ENCODE measurements at places on chromosomes 1 and 21.

- DNase-seq = no peak
- H3K27ac ChIP-seq = no peak overlapping the region
- no peaks in the 10 kb centered on the region for H3K27me3 ChIP-seq
- H3K4me1 ChIP-seq = no peaks in the 10 kb centered on the region
- no peak overlapping the region for H3K4me3 ChIP-seq
Measured at GRCh38 chr21:22235866-22236590, 1237.8 kb downstream of the NCAM2 start.

DNA sequence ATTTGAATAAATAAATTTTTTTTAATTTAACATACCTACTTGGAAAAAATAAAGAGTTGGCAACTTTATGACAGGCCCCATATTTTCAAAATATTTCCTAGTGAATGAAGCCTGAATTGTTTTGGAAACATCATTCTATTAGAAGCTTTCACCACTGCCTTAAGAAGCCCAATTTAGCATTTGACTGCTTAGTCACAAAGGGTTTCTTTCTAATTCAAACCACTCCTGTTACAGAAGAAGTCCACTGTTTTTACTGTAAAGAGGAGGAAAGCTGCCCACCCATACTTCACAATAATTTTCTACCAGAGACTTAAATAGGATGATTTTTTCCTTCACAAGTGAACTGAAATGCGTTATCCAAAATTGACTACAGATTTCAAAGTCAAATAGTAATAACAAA is 534.6 kb upstream of the PTBP2 start:
- no peak overlapping the region for H3K27ac ChIP-seq
- no peaks in the 10 kb centered on the region for H3K4me1 ChIP-seq
- H3K4me3 ChIP-seq = no peak overlapping the region
- DNase-seq = no peak

GRCh38 chr1:47921935-47922415 is 75.2 kb downstream of the TRABD2B start:
- no peak overlapping the region for H3K4me3 ChIP-seq
- no peaks in the 10 kb centered on the region for H3K4me1 ChIP-seq
- peaks cover 40% of the 10 kb centered on the region for H3K27me3 ChIP-seq
- DNase-seq = no peak
- H3K27ac ChIP-seq = no peak overlapping the region

GRCh38 chr1:31605908-31606427 is 11.5 kb upstream of the HCRTR1 start:
- H3K36me3 ChIP-seq = no peaks in the 10 kb centered on the region
- H3K4me1 ChIP-seq = peaks cover 36% of the 10 kb centered on the region
- peak; percentile 81 for DNase-seq

- H3K36me3 ChIP-seq = no peaks in the 10 kb centered on the region
- no peak for DNase-seq
- no peak overlapping the region for H3K4me3 ChIP-seq
- H3K27ac ChIP-seq = no peak overlapping the region
- H3K4me1 ChIP-seq = no peaks in the 10 kb centered on the region
- H3K27me3 ChIP-seq = no peaks in the 10 kb centered on the region
Measured at GRCh38 chr1:58395355-58395754, 151.2 kb downstream of the OMA1 start.

- H3K4me1 ChIP-seq = no peaks in the 10 kb centered on the region
- H3K4me3 ChIP-seq = no peak overlapping the region
- DNase-seq = no peak
- H3K36me3 ChIP-seq = peaks cover 2% of the 10 kb centered on the region
- no peaks in the 10 kb centered on the region for H3K27me3 ChIP-seq
- H3K27ac ChIP-seq = no peak overlapping the region
Measured at GRCh38 chr1:85363521-85363920, 87.1 kb upstream of the BCL10 start.

DNA sequence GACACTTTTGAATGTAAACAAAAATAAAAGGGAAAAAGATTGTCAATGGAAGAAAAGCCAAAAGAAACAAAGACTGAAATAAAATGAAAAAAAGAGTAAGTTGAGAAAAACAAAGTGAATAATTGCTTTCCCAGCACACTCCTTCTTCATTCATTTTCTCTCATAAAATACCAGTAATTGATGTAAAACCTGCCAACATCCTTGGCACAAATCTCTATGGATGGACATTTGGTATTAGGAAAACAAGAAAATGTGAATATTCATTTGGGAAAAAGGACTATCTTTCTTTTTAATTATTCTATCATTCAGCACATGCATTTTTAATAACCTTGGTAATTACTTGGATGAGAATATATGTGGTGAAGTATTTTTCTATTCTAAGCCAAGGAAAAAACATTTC is 204.4 kb upstream of the TNR start:
- no peak for DNase-seq
- H3K36me3 ChIP-seq = peaks cover 42% of the 10 kb centered on the region
- H3K4me1 ChIP-seq = no peaks in the 10 kb centered on the region
- H3K4me3 ChIP-seq = no peak overlapping the region

- H3K27ac ChIP-seq = no peak overlapping the region
- no peak overlapping the region for H3K4me3 ChIP-seq
- no peaks in the 10 kb centered on the region for H3K36me3 ChIP-seq
- H3K27me3 ChIP-seq = peaks cover 24% of the 10 kb centered on the region
- no peak for DNase-seq
Measured at GRCh38 chr1:29749024-29749945, 513.0 kb downstream of the PTPRU start.

- no peak for DNase-seq
- peaks cover 13% of the 10 kb centered on the region for H3K27me3 ChIP-seq
- H3K4me3 ChIP-seq = no peak overlapping the region
- H3K4me1 ChIP-seq = peaks cover 22% of the 10 kb centered on the region
Measured at GRCh38 chr1:91750398-91750996, 135.5 kb downstream of the TGFBR3 start.

GRCh38 chr1:232621050-232621449 is 8.9 kb downstream of the SIPA1L2 start:
- no peaks in the 10 kb centered on the region for H3K36me3 ChIP-seq
- peaks cover 14% of the 10 kb centered on the region for H3K27me3 ChIP-seq
- H3K4me3 ChIP-seq = no peak overlapping the region

GRCh38 chr1:95057351-95057750 is 15.4 kb downstream of the ALG14 start:
- no peak for DNase-seq
- no peak overlapping the region for H3K4me3 ChIP-seq
- no peak overlapping the region for H3K27ac ChIP-seq
- no peaks in the 10 kb centered on the region for H3K27me3 ChIP-seq

DNA sequence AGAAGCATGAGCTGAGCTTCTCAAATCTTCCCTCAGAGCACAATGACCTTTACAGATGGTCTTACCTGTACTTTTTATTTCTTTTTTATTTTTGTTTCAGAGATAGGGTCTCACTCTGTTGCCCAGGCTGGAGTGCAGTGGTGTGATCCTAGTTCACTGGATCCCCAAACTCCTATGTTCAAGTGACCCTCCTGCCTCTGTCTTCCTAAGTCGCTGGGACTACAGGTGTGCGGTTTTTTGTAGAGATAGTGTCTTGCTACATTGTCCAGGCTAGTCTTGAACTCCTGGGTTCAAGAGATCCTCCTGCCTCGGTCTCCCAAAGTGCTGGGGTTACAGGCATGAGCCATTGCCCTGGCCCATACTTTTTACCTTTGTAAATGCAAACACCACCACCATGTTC is 56.0 kb upstream of the LPGAT1 start:
- no peaks in the 10 kb centered on the region for H3K36me3 ChIP-seq
- no peak for DNase-seq
- H3K27me3 ChIP-seq = peaks cover 6% of the 10 kb centered on the region

DNA sequence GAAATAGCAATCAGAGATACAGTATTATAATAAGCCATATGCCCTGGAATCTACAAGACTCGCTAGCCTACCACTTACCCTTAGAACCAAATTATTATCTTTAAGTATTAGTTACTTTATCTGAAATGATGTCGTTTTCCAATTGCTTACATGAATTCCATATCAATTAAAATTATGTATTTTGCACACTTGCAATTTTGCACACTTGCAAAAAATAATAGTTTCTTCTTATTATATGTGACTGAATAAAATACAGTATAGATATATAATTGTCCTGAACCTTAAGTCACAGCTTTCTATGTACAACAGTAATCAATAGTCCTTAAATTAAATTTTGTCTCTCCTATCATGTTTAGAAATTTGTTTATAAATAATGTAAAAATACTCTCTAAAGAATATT is 2095.1 kb downstream of the NCAM2 start:
- DNase-seq = no peak
- no peak overlapping the region for H3K27ac ChIP-seq

DNA sequence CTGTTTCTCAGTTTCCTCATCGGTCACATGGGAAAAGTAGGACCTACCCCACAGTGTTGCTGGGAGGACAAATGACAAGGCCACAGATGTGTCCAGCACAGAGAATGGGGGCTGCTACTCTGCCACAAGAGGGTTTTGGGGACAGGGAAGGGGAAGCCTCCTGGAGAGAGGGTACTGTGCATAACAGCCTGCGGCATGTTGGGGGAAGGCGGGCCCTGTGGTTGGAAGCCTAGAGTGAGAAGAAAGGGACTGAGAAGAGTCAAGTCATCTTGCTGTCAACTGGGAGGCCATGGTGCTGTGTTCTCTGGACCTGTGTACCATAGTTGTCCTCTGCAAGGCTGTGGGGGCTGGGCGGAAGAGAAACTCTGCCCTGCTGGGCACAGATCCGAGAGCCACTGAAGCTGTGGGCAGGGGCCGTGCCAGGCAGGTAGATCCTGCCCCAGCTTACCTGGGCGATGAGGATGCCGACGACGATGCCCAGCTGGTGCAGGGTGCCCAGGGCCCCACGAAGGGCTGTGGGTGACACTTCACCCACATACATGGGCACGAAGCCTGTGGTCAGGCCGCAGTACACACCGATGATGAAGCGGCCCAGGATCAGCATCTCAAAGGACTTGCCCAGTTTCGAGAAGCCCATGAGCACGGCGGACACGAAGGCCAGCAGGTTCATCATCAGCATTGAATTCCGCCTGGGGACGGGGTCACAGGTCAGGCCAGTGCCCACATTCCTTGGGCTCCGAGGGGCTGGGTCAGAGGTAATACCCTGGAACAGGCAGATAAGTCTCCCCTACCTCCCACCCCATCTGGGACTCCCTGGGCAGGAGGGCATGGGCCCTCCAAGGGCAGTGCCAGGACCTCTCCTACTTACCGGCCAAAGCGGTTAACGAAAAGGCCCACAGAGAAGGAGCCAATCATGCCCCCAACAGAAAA is 28.2 kb downstream of the SLC2A1 start:
- H3K4me1 ChIP-seq = peaks cover 74% of the 10 kb centered on the region
- H3K36me3 ChIP-seq = peaks cover 59% of the 10 kb centered on the region
- DNase-seq = no peak
- H3K4me3 ChIP-seq = peak overlapping the region; percentile 74
- H3K27me3 ChIP-seq = no peaks in the 10 kb centered on the region
- peak overlapping the region; percentile 96 for H3K27ac ChIP-seq

DNA sequence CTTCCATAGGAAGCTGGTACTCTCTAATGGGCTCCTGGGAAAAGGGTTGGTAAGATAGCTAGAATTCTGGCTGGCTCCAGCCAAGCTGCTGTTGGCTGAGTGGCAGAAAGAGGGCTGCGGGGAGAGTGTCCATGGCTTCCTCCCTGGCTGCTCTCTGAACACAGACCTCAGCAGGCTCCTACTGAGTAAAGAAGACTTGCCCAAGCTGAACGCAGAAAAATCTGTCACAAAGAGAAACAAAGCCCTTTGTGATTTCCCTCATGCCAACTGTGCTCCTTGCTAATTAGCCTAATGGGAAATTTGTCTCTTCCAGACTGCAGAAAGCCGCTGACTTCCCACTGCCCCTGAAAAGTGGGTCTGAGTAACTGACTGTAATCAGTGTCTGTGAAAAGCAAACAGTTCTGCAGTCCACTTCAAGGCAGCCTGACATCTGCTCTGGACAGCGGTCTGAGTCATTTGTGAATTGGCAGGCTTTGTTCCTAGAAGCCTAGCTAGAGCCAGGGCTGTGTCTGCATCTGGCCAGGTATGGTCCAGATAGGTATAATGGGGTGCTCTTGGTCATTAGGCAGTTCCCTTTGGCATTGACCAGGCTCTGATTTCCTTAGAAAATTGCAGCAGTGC is 282.8 kb downstream of the ZNF648 start:
- no peak overlapping the region for H3K4me3 ChIP-seq
- peaks cover 5% of the 10 kb centered on the region for H3K27me3 ChIP-seq
- no peaks in the 10 kb centered on the region for H3K36me3 ChIP-seq
- no peaks in the 10 kb centered on the region for H3K4me1 ChIP-seq
- no peak for DNase-seq

GRCh38 chr1:188476606-188477005 is 1647.9 kb downstream of the PLA2G4A start:
- H3K4me1 ChIP-seq = no peaks in the 10 kb centered on the region
- H3K4me3 ChIP-seq = no peak overlapping the region
- no peaks in the 10 kb centered on the region for H3K27me3 ChIP-seq

DNA sequence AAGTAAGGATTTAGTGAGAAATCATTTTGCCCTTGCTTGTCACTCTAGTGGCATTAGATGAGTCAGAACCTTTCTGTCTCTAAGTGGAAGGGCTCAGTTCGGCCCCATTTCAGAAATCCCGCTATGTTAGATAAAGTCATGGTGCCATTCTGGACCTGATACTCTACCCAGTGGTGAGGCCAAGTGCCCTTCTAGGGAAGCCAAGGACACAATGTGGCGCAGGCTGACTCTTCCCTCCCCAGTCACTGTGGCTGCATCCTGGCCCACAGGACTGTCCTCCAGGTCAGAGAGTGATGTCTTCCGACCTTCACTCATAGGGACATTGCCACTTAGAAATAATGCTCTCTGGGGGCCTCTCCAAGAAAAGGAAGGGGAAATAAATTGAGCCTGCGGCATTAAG is 48.3 kb upstream of the MTR start:
- H3K4me1 ChIP-seq = no peaks in the 10 kb centered on the region
- DNase-seq = no peak
- H3K27ac ChIP-seq = no peak overlapping the region
- no peaks in the 10 kb centered on the region for H3K36me3 ChIP-seq
- peaks cover 17% of the 10 kb centered on the region for H3K27me3 ChIP-seq

GRCh38 chr1:165875604-165876003 is 48.2 kb downstream of the UCK2 start:
- peak overlapping the region; percentile 37 for H3K4me3 ChIP-seq
- DNase-seq = no peak
- peaks cover 44% of the 10 kb centered on the region for H3K36me3 ChIP-seq
- H3K27me3 ChIP-seq = no peaks in the 10 kb centered on the region

- no peaks in the 10 kb centered on the region for H3K27me3 ChIP-seq
- DNase-seq = no peak
- H3K36me3 ChIP-seq = no peaks in the 10 kb centered on the region
- H3K4me1 ChIP-seq = peaks cover 3% of the 10 kb centered on the region
- peak overlapping the region; percentile 53 for H3K27ac ChIP-seq
Measured at GRCh38 chr1:203142684-203143408, 15.3 kb downstream of the ADORA1 start.
